ENCODE measurements at places on chromosomes 12 and 14.

GRCh38 chr14:64768401-64769095, 64.3 kb downstream of the PLEKHG3 start:
- no peak for DNase-seq

DNA sequence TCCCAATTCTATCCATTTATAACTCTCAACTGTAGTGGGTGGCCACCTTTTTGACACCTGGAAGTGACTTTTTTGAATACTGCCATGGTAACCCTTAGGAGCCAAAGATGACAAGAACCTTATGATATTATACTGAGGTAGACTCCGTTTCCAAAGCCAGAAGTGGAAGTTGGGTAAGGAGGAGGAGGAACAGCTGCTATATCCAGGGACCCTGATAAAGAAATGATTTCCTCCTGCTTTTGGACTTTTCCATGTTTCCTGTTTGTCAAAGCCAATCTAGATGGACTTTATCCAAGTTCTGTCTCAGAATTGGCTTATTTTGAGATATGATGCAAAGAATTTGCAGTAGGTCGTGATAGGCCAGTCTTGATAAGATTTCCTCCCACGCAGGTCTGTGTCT, 14.3 kb downstream of the TRIM9 start:
- DNase-seq, result no peak

- no peak for DNase-seq
These were observed 213.3 kb upstream of the PWP1 start for GRCh38 chr12:107472308-107472707.

DNA sequence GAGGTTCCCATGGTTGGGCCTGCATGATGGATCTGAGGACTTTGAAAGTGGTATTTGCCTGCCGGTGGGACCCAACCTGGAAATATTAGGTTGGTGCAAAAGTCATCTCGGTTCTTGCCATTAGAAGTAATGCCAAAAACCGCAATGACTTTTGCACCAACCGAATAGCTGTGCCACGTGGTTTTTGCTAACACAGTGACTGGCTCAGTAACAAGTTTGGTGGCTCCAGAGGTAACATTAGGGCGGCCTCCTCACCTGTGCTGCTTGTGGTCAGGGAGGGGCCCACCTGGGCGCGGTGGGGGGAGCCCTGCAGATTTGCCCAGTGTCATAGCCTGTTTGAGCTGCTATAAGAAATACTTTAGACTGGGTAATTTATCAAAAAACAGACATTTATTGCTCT, 1.8 kb downstream of the BDKRB2 start:
- no peak for DNase-seq

- DNase-seq, result no peak
These were observed 64.5 kb upstream of the USP44 start for GRCh38 chr12:95615749-95616148.

DNA sequence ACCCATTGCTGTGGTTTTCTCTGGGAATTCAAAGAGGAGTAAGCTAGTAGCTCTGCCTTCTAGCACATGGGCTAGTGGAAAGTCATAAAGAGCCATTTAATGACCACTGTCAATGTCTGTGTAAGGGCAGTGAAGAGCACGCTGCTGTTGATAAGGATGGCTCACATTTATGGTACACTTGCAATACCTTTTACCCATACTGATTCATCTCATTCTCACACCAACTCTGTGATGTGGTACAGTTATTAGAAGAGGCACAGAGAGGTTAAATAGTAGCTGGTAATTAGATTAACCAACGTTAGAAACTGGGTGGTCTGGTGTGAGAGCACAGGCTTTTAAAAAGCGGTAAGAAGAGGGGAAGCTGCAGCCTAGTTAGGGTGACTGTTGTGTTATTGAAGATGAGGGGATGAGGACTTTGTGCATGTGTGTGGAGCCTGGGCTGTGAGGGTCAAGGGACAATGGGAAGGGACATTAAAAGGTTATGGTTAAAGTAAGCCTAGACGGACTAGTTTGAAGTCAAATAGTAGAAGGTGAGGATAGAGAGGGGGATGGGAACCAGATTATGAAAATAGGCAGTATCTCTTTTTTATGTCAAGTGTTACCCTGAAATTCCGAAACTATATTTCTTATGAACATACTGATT, 25.2 kb downstream of the RASSF3 start:
- no peak for DNase-seq

- no peak for DNase-seq
These were observed 267.6 kb downstream of the DUSP6 start for GRCh38 chr12:89084751-89085150.

DNA sequence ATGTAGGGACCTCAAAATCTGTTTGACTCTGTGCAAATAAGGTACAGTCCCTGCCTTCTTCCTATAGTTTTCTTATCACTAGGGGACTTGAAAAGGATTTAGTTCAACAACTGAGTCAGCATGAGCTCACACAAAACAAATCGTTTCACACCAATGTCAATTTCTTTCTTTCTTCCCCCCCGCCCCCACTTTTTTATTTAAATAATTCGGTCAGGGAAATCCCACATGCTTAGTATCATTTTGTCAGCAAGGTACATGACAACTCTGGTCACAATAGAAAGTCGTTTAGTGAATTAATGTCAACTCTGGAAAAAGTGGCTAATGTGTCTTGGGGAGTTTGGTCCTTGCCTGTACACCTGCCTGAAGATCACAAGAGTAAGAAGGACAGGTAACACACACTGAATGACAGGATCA, 232.2 kb upstream of the PLEKHG7 start:
- no peak for DNase-seq

All from stimulated activated CD8-positive, alpha-beta memory T cell treated with anti-CD3 and anti-CD28 coated beads, Interleukin-15, amount 100 ng/mL, for 48 hours (primary cell).